ENCODE measurements at places on chromosomes 3 and 15. TPM values are rescaled to one million over a fixed set of nuclear protein-coding genes. Genes with fewer than 3 reads are reported as not detected.

- H3K36me3 ChIP-seq = peaks cover 2% of the 10 kb centered on the region
- no peaks in the 10 kb centered on the region for H3K27me3 ChIP-seq
- no peaks in the 10 kb centered on the region for H3K4me1 ChIP-seq
- peak; percentile 33 for DNase-seq
Measured at GRCh38 chr15:67741308-67741707, 84.0 kb upstream of the SKOR1 start.

- no peak overlapping the region for H3K4me3 ChIP-seq
- H3K27ac ChIP-seq = no peak overlapping the region
- peak; percentile 24 for DNase-seq
- H3K4me1 ChIP-seq = peaks cover 5% of the 10 kb centered on the region
Measured at GRCh38 chr3:189621948-189622603, 9.1 kb upstream of the TP63 start.

DNA sequence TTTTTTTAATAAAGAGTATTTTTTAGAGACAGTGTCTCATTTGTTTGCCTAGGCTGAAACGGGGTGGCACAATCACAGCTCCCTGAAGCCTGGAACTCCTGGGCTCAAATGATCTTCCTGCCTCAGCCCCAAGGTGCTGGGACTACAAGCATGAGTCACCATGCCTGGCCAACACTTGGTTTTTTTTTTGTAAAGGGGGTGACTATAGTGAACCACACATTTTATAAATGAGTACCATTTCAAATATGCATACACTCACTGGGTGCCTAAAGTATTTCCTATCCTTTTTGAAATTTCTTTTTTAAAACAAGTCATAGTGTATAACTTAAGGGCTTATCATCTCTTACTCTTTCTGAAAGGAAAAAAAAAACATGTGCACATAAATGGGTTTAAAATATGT, 325.2 kb upstream of the MEIS2 start:
- no peak overlapping the region for H3K27ac ChIP-seq
- H3K36me3 ChIP-seq = no peaks in the 10 kb centered on the region
- DNase-seq = no peak
- no peaks in the 10 kb centered on the region for H3K4me1 ChIP-seq
- no peaks in the 10 kb centered on the region for H3K27me3 ChIP-seq
- no peak overlapping the region for H3K4me3 ChIP-seq

DNA sequence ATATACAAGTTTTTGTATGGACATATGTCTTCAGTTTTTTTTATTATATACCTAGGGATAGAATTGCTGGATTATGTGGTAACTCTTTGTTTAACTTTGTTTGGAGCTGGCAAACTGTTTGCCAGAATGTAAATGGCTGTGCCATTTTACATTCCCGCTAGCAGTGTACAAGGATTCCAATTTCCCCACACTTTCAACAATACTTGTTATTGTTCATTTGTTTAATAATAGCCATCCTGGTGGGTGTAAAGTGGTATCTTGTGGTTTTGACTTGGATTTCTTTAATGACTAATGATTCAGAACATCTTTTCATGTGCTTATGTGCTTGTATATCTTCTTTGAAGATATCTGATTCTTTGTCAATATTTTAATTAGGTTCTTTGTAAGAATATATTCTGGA, 64.4 kb downstream of the ZNF609 start:
- no peak for DNase-seq
- no peak overlapping the region for H3K27ac ChIP-seq
- no peaks in the 10 kb centered on the region for H3K27me3 ChIP-seq
- no peak overlapping the region for H3K4me3 ChIP-seq
- peaks cover 4% of the 10 kb centered on the region for H3K36me3 ChIP-seq

DNA sequence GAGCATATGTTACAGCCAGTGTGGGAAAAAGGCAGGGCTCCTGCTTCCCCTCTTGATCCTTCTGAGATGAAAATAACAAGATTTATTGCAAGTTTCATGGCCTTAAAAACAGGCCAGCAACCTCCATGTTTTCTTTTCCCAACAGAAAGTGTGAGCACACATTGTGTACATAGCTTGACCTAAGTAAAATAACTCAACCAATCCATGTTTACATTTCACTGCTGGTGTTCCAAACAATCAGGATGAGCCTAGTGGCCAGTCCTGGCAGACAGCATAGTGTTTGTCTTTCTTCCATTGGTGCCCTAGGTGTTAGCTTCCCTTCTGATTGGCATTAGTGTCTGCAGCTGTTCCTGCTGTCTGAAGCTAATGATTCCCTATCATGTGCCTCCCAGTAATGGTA, 847.7 kb downstream of the EPHA3 start:
- H3K27me3 ChIP-seq = no peaks in the 10 kb centered on the region
- H3K36me3 ChIP-seq = no peaks in the 10 kb centered on the region
- H3K4me3 ChIP-seq = no peak overlapping the region
- H3K27ac ChIP-seq = no peak overlapping the region
- peaks cover 2% of the 10 kb centered on the region for H3K4me1 ChIP-seq

DNA sequence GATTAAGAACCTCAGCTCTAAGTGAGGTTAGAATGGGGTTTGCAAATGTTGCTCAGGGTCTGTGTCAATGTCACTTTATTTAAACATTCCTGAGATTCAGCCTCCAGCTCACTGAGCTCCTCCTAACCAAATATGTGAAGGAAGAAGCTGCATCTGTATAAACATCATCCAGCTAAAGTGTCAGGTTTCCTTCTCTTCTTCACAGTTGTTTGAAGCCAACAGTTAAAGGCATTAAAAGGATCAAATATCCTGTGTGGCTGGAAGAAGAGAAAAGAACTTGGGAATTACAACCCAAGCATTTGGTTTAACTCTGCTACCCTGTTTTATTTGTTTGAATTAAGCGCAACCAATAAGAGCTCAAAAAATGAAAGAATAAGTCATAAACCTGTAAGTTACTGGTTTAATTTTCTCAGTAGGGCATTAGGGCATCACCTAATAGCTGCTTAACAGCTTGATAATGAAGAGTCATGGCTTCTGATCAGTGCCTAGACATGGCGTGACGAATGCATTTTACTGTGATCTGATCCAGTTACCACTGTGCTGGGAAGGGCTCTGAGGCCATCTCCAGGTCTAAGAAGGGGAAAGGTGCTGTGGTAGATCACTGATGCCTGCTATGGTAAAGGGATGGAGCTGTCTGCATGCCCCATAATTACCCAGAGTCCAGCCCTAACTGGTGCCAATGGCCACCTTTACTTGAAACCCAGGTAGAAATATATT, 165.7 kb upstream of the TSC22D2 start:
- H3K4me1 ChIP-seq = peaks cover 19% of the 10 kb centered on the region
- H3K27ac ChIP-seq = no peak overlapping the region
- DNase-seq = peak; percentile 66
- H3K4me3 ChIP-seq = no peak overlapping the region

DNA sequence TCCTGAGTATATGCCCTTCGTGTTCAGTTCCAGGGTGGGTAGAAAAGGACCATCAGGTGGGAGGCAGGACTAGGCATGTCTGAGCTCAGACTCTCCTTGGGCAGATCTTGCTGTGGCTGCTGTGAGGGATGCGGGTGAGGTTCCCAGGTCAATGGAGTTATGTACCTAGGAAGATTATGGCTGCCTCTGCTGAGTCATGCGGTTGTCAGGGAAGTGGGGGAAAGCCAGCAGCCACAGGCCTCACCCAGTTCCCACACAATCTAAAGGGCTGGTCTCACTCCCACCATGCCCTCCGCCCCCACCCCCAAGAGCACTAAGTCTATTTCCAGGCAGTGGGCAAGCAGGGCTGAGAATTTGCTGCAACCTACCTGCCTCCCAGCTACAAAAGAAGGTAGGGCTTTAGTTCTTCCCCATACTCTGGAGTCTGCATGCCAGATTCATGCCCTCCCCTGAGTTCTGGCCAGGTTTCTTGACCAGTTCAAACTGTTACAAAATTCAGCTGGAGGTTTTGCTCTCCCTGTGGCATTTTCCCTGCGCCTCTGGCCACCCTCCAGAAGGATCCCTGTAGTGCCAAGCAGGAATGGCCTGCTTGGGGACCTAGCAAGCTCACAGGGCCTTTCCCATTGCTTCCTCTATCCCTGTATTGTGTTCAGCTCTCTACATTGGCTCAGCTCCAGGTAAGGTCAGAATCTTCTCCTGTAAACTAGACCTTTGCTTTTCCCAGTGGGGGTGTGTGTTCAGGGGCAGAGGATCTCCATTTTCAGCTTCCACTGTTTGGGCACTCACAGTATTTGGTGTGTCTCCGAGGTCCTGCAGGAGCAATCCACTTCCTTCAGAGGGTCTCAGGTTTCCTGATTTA, 12.7 kb upstream of the TMCO5A start:
- no peaks in the 10 kb centered on the region for H3K4me1 ChIP-seq
- no peak overlapping the region for H3K4me3 ChIP-seq
- no peaks in the 10 kb centered on the region for H3K27me3 ChIP-seq
- H3K36me3 ChIP-seq = no peaks in the 10 kb centered on the region

DNA sequence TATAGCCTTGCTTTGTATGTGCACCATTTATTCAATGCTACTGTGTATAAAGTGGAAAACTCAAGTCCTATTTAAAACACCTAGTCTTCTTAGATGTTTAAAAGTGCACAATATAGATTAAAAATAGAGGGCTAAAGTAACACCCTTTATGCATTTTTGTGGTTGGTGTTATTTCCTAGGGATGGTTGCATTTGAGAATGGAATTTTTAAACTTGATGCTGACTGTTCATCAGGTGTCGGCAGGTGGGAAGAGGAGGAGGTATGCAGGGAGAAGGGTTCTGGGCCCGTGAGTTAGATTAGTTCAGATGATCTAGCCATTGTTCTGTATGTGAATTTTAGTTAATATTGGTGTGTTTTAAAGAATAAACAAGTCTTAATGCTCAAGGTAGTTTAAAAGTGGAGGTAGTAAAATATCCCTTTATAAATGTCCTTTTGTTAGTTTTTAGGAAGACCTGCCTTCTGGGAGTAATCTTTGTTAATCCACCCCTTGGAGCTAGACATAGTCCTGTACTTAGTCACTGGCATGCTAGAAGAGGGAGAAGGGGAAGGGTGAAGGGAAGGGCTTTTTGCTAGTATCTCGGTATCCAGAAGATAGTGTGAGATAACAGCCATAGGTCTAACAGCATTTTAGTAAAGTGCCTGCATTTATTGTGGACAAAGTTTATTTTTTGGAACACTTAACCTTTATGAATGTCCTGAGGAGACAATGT, 8.1 kb upstream of the SRPRB start:
- no peak for DNase-seq
- peaks cover 2% of the 10 kb centered on the region for H3K4me1 ChIP-seq
- H3K27ac ChIP-seq = no peak overlapping the region
- H3K36me3 ChIP-seq = no peaks in the 10 kb centered on the region
- H3K27me3 ChIP-seq = peaks cover 5% of the 10 kb centered on the region
- H3K4me3 ChIP-seq = no peak overlapping the region

Gene B2M
- 834 TPM for total RNA-seq

Gene CADM2
- 3.9 TPM for total RNA-seq

Data from muscle of leg (tissue), 16 donors.